Activated T-helper 1 cell treated with anti-CD3 and anti-CD28 coated beads, Interleukin-2, amount 50 U/mL, for 16 hours (primary cell): ENCODE measurements at places on chromosomes 5 and 9.

GRCh38 chr5:67963789-67964519, 251.6 kb upstream of the PIK3R1 start:
- DNase-seq = no peak

DNA sequence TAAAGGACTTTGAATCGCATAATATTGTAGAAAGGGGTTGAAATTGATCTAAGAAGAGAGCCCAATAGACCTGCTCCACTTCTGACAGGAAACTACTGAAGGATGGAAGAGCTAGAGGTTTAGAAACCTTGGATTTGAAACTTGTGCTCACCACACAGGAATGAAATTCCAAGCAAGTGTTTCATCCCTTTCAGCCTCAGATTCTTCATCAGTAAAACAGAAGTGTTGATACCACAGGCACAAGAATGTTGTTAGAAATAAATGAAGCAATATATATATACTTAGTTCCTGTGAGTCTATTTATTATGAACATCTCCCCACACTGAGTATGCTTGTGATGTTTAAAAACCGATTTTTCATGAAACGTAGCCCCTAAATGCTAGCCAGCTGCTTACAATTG, 43.8 kb downstream of the PRRC1 start:
- no peak for DNase-seq

DNA sequence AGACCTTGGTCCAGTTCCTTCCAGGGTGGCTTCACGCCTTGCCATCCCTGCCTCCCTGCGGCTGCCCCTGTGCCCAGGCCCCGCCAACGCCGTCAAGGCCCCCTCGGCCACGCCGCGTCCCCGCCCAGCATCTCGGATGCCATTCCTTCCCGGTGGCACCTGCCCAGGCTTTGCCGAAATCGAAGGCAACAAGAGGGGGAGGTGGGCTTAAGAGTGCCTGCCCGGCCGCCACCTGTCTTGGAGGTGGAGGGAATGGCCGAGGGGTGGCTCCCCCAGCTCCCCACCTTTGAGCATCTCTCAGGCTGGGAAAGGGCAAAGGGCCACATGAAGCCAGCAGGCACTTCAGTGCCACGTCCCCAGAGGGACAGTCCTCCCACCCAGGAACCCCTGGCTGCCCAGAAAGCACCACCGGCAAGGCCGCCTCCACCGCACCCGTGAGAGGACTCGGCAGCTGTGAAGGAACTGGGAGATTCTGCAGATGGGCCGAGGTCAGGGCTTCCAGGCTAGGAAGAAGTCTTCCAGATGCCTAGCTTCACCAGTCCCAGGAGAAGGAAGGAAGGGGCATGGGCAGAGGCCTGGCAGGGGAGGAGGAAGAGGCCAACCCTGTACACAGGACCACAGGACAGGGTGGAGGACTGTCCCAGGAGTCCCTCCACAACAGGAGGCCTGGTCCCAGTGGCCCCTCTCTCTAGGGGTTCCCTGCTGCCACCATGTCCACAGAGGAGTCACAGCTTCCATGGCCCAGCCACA, 218.0 kb downstream of the FANCC start:
- no peak for DNase-seq

DNA sequence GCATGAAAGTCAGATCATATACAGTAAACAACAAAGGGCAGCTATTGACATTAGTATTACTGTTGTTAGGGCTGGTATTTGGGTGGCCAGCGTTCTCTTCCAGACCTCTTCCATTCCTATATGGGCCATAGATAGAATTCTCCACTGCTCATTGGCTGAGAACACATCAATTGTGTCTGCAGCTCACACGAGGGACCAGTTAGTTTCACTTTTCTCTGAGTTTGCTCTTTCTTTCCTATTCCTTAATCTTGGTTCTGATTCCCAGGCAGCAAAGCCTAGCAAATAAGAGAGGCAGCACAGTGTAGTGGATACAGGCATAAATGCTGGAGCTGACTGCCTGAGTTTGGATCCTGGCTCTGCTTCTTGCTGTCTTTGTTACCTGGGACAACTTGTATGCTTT, 476.4 kb downstream of the SPOCK1 start:
- no peak for DNase-seq

DNA sequence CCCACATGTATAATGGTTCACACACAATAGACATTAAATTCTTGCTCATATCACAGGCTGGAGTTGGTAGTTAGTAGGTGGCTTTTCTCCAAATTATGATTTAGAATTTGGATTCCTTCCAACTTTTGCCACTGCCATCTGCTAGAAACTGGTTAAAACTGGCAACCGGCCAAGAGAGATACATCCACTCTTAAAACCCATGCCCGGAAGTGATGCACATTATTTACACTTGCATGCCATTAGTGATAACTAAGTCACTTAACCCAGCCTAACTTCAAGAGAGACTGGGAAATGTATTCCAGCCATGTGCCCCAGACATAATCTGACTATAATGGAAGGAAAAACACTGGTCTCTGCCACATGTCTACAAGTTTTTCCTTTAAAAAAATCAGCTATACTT, 395.7 kb upstream of the SEMA6A start:
- DNase-seq = no peak

GRCh38 chr5:142313682-142314081, 11.1 kb downstream of the SPRY4 start:
- DNase-seq = no peak

DNA sequence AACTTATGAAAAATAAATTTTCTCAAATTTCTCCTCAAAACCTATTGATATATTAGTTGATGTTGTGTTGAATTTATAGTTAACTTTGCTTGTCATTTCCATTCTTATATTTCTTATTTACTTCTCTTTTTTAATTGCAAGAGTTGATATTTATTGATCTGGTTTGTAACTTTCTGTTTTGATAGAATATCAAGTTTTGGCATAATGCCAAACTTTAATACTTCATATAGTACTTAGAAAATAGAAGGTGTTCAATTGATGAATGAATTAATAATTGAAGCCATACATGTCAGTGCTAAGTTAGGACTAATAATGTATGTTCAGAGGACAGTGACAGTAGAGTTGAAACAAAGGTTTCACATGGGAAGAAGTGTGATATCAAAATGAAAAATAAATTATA, 27.9 kb downstream of the ERCC6L2 start:
- no peak for DNase-seq

DNA sequence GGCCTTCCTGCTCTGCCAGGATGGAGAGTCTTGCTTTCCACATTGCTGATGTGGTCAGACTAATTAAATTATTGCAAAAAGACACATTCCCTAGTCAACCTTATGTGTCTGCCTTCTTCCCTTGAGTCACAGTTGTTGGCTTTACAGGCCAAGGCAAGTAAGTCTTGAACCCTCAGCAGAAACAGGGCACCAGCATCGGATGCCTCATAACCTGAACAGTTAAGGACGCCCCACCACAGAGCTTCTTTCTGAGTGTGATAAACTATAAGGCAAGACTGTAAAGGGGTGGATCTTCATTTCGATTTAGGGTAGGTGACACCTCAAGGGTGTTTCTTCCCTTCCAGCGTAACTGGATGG, 670 bp upstream of the KIF2A start:
- DNase-seq = no peak

- no peak for DNase-seq
Measured at GRCh38 chr9:105510024-105510423, 47.9 kb upstream of the FKTN start.

DNA sequence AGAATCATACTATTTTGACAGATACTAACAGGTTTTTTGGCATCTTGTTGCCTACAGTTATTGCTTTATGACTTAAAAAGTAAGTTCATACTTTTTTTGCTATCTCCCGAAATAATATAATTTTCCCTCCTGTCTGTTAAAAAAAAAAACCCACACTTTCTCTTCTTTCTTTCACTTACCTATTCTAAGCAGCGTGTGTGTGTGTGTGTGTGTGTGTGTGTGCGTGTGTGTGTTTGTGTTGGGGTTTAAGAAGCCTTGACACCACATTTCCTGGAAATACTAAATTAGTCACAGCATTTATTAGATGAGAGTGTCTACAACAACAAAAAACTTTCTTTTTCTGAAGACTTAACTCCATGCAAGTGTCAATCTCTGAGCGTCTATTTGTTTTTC, 12.4 kb downstream of the TNFAIP8 start:
- no peak for DNase-seq

DNA sequence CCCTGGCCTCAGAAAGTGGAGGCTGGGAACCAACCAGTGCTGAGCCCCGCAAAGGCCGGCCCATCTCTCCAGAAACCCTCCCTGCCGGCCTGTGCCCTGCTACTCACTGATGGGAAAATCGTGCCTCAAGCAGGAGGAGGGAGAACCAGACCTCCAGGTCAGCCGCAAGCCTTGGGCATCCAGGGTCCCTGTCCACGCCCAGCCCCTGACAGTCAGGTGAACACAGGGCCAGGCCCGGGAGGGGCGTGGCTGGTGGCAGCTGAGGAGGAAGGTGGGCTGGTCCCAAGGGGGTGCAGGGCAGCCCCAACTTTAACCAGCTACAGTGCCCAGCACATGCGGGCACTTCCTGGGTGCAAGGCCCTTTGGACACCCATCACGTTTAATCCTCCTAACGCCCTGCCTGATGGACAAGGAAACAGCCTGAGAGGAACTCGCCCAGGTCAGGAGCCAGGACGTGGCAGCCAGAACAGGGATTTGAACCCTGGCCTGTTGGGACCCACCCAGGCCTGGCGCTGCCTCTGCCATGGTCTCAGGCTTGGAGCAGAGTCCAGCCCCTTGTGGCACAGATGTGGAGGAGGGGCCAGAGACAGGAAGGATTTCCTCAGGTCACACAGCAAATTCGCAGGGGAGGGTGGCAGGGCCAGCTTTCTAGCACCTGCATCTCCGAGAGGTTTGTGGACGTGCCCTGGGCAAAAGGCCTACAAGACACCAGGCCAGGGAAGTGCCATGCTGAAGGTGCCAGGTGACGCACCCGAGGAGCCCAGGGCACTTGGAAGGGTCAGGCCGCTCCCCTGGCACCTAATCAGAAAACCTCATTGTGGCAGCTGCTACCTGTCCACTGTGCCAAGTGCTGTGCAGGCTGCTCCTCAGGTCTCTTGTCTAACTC, 4.5 kb downstream of the RALGDS start:
- no peak for DNase-seq

- DNase-seq = no peak
Measured at GRCh38 chr5:62134811-62135210, 171.2 kb upstream of the KIF2A start.
